Endothelial cell of umbilical vein (primary cell): ENCODE measurements at places on chromosomes 16 and 17. TPM values are rescaled to one million over a fixed set of nuclear protein-coding genes. Genes with fewer than 3 reads are reported as not detected.

DNA sequence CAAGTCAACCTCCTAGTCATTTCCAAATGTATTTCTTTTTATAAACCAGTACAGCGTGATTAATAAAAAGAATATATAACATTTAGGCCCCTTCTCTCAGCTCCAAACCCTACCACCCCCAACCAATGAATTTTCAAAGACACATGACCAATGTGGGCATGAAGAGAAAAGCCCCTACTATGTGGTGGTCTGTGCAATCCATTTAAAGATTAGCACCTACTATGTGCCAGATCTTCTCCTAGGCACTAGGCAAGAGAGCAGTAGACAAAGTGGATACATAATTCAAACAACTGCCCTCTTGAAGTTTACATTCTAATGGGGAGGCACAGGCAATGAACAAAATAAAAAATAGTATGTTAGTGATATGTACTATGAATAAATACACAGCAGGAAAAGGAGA, 19.4 kb downstream of the AXIN2 start:
- no peak for DNase-seq

DNA sequence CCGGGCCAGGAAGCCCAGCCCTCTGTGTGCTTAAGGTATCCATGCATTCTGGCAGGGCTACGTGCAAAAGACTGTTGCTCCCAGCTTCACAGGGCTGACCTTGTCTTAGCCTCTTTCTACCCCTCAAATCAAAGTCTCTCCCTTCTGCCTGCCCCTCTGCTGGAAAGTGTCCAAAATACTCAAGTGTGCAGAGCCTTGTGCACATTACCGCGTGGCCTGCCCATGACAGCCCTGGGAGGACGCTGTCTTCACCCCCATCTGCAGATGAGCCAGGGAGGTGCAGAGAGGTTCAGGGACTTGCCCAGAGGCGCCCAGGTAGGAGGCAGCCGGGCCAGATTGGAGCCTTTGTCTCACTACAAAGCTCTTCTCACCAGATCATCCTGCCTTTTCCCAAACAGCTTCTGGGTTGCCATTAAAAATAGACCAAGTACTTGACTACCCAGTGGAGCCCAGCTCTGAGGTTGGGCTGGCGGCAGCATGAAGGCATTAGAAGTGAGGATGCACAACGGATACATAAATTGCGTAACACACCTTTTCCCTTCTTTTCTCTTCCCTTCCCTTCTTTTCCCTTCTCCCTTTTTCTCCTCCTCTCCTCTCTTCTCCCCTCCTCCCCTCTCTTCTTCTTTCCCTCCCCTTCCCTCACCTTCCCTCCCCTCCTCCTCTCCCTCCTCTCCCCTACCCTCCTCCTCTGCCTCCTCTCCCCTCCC, 3.5 kb downstream of the CACNG4 start:
- DNase-seq = no peak

- no peak for DNase-seq
Measured at GRCh38 chr16:85862476-85863383, 36.2 kb upstream of the IRF8 start.

GRCh38 chr16:79653373-79653891, 52.9 kb upstream of the MAF start:
- no peak for DNase-seq

The XPO6 gene
- 272 and 328 TPM in 2 replicates for polyA plus RNA-seq

The VAT1L gene
- polyA plus RNA-seq = 0.46 and 0.56 TPM in 2 replicates

The KRTAP2-1 gene
- polyA plus RNA-seq = not detected in 2 replicates
